Endothelial cell of coronary artery (primary cell): ENCODE measurements at places on chromosomes 2 and 18. TPM values are rescaled to one million over a fixed set of nuclear protein-coding genes. Genes with fewer than 3 reads are reported as not detected.

The TOGARAM2 gene
- under 0.01 TPM in 2 replicates for total RNA-seq

The GAREM2 gene
- total RNA-seq: 0.63 and 1.0 TPM in 2 replicates

The RAX gene
- total RNA-seq: not detected in 2 replicates

The PARD3B gene
- 7.0 and 7.6 TPM in 2 replicates for total RNA-seq

The CHAC2 gene
- 5.8 and 7.2 TPM in 2 replicates for total RNA-seq

The INPP5D gene
- 26.9 and 28.6 TPM in 2 replicates for total RNA-seq

The IL36RN gene
- total RNA-seq: not detected in 2 replicates

The FLACC1 gene
- total RNA-seq: 0.36 and 1.0 TPM in 2 replicates

The SERPINB5 gene
- total RNA-seq: not detected in 2 replicates

The BOLL gene
- total RNA-seq: not detected in 2 replicates

The CLEC4F gene
- total RNA-seq: under 0.01 TPM in 1 of 2 replicates, not detected in the other
